ENCODE measurements at places on chromosomes 7 and 10.

DNA sequence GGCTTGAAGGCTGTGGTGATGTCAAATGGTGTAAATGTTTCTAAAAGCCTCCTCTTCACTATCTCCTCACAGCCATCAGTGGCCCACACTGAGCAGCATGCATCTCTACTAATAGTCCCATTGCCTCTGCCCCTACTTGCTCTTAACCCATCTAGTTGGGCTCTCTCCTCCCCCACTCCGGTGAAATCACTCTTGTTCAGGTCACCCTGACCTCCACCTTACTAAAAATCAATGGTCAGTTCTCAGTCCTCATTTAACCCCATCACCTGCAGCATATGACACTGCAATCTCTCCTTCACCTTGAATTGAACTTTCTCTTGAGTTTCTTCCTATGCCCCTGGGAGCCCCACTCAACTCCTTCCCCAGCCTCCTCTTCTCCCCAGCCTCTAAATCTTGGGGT, 355.1 kb upstream of the AOAH start:
- ATAC-seq, result no peak

GRCh38 chr10:102931643-102932042, 13.5 kb downstream of the CNNM2 start:
- no peak for ATAC-seq

DNA sequence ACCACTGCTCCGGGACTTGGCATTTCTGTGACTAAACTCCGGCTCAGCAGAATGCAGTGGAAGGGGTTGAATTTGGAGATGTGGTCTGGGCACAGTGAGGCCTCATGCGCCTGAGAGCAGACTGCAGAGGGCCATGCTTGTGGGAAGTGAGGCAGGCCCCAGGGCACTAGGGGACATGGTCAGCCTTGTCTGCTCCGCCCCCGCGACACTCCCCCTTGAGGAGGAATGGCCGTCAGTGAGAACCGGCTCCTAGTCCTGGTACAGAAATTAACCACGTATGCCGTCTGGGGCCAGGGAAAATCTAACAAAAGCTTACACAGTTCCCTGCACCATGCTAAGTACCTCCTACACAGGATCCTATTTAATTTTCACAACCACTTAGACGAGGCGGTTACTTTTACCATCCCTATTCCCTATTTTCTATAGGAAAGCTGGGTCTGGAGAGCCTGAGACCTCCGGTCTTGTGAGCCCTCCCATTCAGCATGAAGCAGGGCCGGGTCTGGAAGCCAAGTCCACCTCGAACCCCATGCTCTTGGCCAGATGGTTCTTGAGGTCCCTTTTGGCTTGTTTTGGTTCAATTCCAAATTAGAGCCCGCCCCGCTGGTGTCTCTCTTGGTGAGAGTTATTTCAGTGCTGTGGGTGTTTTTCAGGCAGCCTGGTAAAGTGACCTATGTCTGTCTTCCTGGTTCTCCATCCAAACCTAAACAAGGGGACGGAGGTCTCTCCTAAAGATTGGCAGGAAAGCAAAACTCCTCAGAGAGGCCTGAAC, 87.7 kb upstream of the PITRM1 start:
- no peak for ATAC-seq

DNA sequence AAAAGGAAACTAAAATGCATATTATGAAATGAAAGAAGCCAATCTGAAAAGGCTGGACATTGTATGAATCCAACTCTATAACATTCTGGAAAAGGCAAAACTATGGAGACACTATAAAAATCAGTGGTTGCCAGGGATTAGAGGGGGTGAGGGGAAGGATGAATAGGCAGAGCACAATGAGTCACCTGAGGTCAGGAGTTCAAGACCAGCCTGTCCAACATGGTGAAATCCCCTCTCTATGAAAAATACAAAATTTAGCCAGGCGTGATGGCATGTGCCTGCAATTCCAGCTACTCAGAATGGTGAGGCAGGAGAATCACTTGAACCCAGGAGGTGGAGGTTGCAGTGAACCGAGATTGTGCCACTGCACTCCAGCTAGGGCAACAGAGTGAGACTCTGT, 324.8 kb upstream of the PHYHIPL start:
- ATAC-seq, result no peak

DNA sequence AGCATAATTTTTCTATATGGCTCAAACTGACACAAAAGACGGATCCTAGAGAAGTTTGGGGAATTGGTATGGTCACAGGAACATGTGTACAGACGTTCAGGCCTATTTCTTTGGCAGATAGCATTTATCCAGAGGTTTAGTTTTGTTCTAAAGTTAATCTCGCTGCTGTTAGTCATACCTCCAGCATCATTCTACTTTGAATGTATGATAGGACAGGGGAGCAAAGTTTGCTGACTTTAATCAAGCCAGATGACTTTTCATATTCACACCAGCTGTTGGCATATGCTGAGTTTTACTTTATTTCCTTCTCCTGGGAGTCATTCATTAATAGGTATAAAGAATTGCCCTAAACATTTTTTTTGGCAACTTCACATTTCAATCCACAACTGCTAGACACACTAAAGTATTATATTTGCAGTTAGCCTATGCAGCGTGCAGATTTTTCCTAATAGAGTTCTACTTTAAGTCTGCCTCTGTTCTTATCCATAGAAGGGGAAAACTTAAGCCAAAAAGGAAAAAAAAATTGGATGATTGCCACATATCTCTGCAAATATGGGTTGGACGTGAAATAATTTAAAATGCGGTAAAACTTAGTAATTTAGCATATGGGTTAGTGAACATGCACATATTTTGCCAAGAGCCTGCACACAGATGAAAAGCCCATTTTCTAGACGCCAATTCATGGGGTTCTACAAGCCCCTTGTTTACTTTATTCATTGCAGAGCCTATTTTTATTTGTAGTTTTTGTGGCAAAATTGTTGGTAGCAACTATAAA, 213.1 kb downstream of the C7orf25 start:
- no peak for ATAC-seq

DNA sequence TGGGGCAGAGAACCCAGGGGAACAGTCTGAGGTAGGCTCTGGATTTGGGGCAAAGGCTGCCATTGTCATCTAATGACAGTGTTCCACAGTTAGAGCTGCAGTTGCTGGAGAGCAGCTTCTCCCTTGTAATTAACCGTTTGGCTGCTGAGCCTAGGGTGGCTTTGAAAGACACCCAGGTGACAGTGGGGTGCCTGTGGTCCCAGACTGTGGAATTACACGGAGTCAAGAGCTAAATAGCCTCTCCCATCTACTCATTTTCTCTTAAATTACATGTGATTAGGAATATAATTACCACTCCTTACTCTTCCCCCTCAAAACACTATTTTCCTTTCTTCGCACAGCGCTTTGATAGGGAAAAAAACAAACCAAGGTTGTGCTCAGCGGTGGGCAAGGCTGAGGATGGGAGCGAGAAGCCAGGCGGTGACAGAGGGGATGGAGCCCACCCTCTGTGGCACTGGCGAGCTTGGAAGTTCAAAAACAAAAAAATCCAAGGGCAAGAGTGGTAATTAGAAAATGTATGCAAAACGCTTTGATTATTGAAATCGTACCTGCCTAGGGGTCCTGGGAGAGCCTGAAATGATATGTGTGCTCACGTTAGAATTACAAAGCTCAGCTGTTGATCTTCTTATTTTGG, 44.1 kb downstream of the BAMBI start:
- no peak for ATAC-seq

DNA sequence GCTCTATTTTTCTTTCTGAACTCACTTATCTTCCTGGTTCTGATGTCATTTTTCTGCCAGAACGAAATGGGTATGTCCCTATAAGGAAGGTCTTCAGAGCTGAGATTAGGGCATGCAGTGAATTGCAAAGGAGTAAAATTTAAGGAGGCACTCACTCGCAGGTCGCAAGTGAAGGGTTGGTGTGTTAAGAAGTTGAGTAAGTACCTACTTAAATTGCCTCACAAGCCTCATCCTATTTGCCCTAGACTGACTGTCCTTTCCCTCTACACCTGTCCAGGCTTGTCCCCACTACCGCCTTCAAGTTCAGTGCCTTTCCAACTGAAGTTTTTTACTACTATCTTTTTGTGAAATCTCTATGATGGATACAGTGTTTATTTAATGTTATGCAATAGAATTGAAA, 191.5 kb downstream of the AHR start:
- no peak for ATAC-seq

DNA sequence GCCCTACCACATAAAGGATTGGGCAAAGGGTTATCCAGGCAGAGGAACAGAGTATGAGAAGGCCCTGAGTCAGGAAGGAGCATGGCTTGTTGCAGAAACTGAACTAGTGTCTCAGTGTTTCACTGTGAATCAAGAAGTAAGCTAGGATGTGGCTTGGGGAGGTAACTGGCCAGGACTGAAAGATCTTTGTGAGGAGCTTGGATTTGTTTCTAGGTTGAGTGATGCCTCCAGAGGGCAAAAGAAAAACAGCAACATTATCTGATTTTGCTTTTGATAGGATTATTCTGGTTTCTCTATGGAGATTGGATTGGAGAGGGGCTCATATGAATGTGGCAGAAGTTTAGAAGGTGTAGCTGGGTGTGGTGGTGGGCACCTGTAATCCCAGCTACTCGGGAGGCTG, 137.9 kb upstream of the HDAC9 start:
- no peak for ATAC-seq

DNA sequence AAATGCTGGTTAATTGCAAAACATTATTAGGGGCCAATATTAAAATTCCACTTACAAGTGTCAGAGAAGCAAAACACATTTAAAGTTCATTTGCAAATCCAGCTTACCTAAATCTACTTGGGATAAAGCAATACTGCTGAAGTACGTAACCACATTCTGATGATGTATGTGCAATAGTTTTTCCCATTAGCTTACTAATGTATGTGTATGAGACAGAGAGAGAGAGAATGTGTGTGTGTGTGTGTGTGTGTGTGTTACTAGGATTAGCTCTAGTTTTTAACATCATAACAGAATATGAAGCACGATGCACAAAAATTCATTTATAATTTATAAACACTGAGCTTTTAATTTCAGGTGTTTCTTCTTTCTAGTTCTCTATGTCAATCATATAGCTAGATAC, 1074.2 kb upstream of the C7orf33 start:
- ATAC-seq, result no peak

DNA sequence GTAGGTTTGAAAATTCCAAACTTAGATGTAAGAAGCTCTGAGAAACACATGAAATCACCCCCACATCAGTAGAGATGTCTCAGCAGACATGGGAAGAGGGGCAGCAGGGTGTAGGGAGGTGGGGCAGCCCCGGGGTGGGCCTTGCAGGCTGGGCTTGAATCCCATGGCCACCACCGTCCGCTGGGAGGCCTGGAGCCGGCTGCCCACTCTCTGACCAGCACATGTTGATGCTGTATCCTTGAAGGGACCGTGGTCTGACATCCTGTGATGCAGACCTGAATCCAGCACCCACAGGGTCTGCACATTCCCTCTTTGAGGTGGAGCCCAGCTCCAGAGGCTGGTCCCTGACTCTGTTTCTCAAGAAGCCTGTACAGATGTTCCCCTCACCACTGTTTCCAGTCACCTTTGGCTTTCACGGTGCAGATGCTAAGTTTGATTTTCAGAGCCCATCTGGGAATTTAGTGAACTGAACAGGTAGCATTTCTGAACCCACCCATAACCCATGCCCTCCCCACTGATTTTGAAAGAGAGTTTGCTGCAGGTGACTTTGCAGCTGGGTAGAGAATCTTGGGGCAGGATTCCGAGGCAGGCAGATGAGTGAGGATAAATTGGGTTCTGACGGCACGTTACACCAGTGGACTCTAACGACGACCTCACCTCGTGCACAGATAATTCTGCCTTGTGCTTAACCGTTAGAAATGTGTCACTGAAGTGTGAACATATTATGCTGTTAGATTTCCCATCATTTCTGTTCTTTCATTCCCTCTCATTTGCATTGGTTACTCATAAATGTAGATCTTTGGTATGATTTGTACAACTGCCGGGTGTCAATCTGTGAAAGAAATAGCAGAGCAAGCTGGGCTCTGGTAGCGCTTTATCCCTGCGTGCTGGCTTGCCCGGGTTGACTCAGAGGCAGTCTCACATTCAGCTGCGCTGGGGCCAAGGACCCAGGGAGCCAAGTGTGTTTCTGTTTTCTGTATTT, 45.7 kb downstream of the IKZF1 start:
- peak; percentile 75 for ATAC-seq

DNA sequence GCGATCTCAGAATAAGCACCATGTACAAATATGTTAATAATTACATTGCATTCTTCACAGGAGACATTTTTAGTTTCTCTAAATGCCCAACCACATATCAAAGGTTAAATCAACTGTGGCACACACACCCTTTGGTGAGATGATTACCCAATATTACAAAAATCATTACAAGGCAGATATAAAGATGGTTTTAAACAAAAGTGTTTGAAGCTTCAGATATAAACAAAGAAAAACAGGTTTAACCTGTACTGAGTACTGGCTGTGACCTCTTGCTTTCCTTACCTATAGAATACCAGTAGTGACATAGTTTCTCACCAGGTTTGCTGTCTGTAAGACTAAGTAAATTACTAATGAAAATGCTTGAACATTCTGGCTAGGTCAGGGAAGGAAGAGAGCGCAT, 360.0 kb upstream of the IGFBP3 start:
- ATAC-seq, result no peak

GRCh38 chr7:12703881-12704280, 16.4 kb downstream of the ARL4A start:
- ATAC-seq, result no peak

DNA sequence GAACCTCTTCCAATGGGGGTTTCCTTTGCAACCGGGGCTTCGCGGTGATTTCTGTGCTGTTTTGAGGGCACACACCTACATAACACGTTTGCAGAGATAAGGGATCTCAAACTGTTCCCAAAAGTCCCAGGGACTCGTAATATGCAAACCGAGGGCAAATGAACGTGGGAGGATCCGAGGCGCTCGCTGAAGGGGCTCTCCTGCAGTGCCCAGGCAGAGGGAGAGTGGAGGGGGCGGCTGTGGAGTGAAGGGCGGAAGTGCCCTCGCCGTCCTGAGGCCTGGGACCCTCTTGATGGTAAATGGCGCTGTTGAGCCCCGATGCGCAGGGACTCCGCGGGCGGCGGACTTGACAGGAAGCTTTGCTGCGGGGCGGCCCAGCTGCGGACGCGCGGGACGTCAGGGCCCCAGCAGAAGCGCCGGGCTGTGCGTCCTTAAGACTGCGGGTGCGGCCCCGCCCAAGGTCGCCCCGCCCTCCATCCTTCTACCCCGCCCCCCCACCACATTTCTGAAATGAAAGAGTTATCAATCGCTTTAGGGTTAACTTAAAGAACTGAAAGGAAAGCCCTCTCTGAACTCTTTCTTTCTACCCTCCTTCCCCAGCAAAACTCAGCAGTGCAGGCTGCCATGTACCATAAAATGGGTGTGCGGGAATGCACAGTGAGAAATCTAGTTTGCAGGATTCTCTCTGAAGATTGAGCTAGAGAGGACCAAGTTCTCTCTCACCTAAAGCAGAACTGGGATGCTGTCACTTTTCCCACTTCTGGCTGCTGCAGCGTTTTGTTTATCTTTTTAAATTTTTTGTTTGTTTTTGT, 151.8 kb upstream of the YAE1 start:
- peak; percentile 89 for ATAC-seq
